Stimulated activated CD4-positive, alpha-beta T cell treated with anti-CD3 and anti-CD28 coated beads, TNF-alpha, amount 100 ng/mL, for 4 hours (primary cell): ENCODE measurements at places on chromosomes 3 and 15.

GRCh38 chr15:100781961-100782530 is 97.6 kb upstream of the ALDH1A3 start:
- no peak for DNase-seq

- no peak for DNase-seq
Observed at GRCh38 chr3:84074767-84075166, 884.0 kb upstream of the CADM2 start.

- DNase-seq = no peak
Observed at GRCh38 chr3:72227486-72228070, 442.6 kb upstream of the PROK2 start.

- DNase-seq = no peak
Observed at GRCh38 chr3:126961191-126961790, 21.6 kb upstream of the PLXNA1 start.

- DNase-seq = no peak
Observed at GRCh38 chr15:65793818-65794104, 1.7 kb upstream of the DENND4A start.

GRCh38 chr3:37237252-37237651 is 62.9 kb upstream of the LRRFIP2 start:
- no peak for DNase-seq

- DNase-seq = no peak
Observed at GRCh38 chr3:159788291-159788690, 200.3 kb upstream of the IL12A start.

DNA sequence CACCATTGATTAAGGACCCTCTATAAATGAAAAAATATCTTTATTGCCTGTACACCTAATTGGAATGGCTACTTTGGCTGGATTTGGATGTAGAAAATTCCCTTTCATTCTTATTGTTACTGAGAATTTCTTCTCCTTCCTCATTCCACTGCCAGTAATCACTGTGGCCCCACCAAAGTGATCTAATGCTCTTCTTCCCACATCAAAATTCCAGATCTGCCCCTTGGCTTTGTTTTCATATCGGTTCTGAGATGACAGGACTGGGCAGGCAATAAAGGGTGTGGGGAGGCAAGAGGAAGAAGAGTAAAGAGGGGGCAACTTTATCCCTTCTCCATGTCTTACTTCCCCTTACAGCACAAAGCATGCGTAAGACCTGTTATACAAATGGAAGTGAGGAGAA is 2.1 kb downstream of the ANKUB1 start:
- no peak for DNase-seq

DNA sequence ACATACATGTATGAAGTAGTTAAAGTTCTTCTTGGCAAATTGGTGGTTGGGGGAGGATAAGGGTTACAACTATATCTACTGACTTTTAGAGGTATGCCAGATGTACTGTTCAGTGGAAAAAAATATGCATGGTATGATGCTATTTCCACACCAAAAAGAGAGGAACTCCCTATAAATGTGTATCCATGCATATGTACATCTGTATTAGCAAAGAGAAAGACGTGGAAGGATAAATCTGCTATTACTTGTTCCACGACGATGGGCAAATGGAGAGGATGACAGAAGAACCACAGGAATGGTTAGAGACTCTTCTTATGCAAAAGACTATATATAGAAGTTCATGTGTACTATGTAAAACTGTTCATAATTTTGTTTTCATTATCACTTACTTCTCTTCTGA is 197.6 kb downstream of the RORA start:
- DNase-seq = no peak

- no peak for DNase-seq
Observed at GRCh38 chr3:190534386-190534785, 20.5 kb downstream of the IL1RAP start.

DNA sequence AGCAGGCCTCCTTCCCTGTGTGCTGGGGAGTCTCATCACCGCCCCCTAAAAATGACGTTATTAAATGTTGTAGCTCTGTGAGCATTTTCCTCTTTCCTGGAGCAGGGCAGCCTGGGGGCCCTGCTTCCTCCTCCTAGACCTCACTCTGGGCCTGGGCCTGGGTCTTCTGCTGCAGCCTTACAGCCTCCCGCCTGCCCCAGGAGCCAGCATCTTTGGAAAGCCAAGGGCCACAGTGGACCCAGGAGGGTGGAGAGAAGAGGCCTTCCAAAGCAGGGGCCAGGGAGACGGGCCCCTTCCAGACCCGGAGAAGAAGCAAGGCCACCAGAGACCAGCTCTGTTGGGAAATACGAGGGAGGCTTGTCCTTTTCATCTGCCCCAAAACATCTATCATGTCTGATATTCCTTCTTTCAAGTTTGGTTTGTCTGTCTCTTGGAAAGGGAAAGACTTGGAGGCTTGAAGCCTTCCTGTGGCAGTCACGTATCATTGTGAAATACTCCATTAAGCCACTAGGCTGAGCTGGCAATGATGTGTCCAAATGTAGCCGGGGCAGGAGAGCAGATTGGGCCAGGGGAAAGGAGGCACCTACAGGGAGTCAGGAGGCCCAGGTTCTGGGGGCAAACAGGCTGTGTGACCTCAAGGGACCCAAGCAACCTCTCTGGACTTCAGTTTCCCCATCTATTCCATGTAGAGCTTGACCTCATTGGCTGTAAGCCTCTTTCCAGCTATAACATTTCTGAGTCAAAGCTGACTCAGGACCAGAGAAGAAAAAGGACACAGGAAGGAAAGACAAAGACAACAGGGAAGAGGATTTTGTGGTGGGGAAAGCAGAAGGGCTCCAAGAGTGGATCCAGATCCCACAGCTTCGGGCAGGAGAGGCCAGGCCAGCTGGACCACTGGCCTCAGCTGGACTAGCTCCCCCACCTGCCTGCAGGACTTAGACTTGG is 31.1 kb downstream of the CYP11A1 start:
- no peak for DNase-seq

DNA sequence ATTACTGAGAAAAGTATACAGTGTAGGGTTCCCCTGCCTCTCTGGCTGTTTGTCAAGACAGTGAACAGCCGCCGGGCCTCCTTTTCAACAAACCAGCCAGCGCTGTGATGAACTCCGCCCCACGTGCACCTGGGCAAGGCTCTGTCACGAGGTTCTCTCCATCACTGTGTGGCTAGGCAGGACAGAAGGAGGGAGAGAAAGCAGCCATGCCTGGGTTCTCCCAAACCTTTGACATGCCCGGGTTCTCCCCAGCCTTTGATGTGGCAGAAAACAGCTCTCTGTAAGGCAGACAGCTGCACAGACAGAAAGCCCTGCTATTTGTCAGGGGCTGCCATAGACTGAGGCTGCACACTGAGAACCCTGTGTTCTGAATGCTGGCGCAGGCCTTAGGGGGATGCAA is 101.4 kb upstream of the TRPM1 start:
- no peak for DNase-seq

DNA sequence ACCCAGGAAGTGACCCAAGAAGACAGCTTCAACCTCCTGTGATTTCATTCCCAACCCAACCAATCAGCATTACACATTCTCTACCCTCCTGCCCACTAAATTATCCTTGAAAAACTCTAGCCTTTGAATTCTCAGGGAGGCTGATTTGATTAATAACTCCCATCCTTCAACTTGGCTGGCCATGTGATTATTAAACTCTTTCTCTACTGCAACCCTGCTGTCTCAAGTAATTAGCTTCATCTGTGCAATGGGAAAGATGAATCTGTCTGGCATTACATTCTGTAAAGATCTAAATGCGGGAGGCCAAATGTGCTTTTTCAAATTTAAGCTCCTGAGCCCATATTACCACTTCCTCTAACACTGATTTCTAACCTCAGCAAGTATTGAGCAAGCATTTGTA is 95.9 kb upstream of the STT3B start:
- DNase-seq = no peak

- no peak for DNase-seq
Observed at GRCh38 chr15:81265256-81265943, 58.5 kb downstream of the STARD5 start.

DNA sequence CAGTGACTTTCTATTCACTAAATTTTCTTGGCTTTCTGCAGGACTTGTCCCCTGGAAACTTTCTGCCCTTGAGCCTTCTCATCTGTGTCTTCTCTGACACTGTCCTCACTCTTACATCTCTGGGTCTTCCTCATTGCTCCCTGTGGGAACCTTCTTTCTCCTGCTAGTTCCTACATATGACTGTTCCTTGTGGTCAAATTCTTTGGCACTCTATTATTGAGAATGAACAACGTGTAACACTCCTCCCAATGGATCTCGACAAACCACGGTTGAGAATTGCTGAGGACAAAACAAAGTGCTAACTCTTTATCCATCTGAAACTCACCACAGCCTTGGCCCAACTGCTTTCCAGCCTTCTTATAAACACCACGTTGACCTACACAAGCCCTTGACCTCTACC is 3.5 kb upstream of the FAM81A start:
- no peak for DNase-seq

- DNase-seq = no peak
Observed at GRCh38 chr3:71461749-71462483, 121.6 kb downstream of the FOXP1 start.

- no peak for DNase-seq
Observed at GRCh38 chr3:100117093-100117492, 2.8 kb upstream of the FILIP1L start.

GRCh38 chr3:169901453-169901852 is 9.9 kb upstream of the SAMD7 start:
- DNase-seq = no peak

DNA sequence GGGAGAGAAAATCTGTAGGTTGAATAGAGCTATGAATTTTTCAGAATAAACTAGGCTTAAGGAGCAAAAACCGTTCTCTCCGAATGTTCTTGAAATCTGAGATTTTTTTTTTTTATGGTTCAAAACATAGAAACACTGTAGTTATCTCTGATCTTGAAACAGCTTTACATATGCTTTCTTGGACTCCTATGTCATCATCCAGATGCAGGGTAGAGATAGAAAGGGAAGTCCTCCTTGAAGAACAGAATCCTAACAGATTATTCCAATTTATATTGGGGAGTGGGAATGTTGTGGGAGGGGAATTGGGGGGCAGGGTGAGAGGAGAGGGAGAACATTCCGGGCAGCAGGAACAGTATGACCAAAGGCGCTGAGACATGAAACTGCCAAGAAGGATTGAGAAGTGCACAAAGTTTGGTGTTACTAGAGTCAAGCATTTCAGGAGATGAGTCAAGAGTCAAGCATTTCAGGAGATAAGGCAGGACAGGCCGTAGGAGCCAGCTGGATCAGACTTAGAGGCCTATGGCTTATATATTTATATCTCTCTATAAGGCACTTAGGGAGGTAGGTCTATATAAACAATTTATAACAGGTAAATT is 21.9 kb upstream of the ST3GAL6 start:
- DNase-seq = no peak

DNA sequence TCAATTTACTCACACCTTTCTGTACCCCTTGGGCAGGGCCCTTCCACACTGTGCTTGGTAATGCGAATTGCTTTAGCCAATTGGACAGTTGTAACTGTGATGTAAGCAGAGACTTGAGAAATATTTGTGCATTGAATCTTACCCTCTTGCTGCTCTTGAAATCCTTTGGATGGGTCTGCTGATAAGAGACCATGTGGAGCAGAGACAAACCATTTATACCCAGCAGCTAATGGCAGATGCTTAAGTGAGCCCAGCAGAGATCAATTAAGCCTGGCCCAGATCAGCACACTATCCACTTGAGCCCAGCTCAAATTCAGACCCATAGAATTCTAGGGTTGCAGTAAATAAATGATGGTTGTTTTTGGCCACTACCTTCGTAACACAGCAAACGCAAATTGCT is 19.3 kb downstream of the MUC13 start:
- DNase-seq = no peak

DNA sequence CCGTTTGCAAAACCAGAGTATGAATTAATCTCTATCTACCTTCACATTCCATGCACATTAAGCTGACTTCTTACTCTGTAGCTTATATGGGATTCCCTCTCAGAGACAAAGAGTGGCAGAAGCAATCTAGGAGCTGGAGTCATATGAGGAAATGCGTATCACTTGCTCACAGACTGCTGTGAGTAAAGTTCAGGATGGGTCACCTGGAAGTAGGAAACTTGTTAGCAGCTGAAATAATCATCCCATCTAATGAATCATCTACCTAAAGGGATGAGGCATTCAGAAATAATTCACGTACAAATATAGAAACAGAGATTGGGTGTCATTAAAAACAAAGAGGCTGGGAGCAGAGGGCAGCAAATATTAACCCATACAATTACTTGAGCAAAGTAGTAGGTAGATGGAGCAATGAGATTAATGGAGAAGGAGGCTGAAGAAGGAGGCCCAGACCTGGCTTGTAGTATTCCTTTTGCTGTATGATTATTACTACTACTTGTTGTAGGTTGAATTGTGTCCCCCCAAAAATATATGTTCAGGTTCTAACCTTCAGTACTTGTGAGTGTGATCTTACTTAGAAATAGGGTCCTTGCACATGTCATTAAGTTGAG is 866.3 kb downstream of the ROBO2 start:
- no peak for DNase-seq

DNA sequence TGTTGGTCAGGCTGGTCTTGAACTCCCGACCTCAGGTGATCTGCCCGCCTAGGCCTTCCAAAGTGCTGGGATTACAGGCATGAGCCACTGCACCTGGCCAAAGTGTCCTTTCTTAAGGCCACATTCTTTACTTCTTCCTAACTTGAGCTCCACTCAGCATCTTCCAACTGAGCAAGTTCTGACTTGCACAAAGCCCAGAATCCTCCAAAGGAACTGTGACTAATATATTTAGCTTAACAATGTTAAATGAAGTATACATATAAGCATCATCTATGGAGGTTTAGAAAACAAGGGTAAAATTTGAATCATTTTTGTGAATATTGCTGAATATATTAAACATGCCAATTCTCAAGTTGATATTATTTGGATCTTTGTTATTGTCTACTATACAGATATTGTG is 93.7 kb downstream of the SHQ1 start:
- DNase-seq = no peak

DNA sequence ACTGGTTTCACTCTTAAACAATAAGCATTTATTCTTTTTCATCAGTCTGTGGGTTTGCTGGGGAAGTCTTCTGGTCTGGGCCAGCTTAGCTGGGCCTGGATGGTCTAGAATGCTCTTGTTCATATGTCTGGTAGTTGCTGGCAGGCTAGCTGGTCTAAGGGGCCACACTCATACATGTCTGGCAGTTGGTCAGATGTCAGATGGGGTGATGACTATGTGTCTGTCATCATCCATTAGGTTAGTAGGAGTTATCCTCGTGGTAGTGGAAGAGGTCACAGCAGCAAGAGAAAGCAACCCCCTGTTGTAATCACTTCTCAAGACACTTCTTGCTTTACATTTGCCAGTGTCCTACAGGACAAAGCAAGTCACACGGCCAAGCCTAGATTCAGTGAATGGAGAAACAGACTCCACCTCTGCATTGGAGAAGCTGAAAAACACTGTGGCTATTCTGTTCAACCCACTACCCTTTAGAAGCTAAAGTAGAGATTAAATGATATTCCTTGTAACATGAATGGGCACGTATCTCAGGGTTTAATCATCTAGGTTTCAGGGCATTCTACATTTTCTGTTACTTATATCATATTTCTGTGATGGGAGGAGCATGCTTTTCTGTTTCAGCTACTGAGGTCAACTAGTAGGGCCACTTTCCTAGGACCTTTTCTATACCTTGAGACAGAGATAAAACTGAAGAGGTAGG is 5.5 kb upstream of the ARID3B start:
- DNase-seq = no peak

GRCh38 chr3:94310341-94311135 is 247.7 kb downstream of the NSUN3 start:
- DNase-seq = no peak
